Fibroblast of lung (primary cell): ENCODE measurements at places on chromosomes 7 and 10.

DNA sequence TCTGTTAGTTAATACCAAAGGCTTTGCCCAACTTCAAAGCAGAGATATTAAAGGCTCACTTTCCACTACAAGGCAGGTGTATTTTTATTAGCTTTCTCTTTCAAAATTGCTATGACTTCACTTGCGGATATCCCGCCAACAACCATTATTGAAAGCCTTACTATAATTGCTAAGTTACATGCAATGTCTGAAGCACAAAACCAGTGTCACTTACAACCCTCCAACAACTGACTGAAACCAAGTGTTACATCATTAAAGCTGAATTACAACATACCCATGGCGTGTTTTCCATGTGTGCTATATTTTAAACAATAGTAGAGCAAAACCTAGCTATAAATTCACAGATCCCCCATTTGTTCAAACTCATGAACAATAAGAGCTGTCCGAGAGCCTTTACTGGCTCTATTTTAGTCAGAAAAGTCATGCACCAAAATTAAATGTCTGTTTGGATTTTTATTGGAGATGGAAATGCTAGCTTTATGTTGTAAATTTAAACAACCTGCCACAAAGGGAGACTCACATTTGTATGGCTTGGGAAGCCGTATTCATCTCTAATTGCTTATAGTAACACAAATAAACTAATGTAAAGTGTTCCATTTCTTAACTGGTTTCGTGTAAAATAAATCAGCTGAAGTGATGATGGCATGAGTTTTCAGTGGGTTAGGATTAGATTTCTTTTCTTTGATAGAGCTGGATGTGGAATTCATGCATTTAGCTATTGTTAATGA is 227.1 kb downstream of the AGMO start:
- no peak overlapping the region for H3K4me3 ChIP-seq
- H3K4me1 ChIP-seq = no peaks in the 10 kb centered on the region
- DNase-seq = peak; percentile 27
- no peaks in the 10 kb centered on the region for H3K27me3 ChIP-seq

DNA sequence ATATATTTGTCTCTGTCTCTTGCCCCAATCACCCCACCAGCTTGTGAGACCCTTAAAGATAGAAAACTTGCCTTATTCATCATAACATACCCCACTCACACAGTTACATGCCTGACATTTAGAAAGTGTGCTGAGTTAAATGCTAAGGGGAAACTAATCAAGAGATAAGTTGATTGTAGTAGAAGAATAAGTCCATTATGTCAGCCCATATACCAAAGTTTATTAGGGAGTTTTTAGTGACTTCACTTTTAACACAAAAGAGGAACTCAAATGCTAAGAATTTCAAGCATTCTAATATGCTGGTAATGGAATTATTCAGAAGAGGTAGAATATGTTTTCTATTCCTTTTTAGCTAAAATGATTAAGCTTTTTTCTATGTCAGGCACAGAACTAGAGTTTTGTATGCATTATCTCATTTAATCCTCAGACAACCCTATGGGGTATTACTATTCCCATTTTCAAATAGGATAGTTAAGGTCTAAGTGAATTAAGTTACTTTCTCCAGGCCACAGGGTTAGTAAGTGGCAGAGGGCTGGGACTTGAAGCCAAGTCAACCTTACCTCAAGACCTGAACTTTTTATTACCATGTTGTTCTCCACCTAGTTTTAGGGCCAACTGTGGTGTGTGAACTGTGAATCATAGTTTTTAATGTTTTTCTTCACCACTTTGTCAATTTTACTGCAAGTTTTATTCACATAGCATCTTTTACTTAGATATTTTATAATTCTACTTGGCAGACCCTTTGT is 19.6 kb downstream of the ASAH2 start:
- H3K27ac ChIP-seq = no peak overlapping the region
- peaks cover 16% of the 10 kb centered on the region for H3K27me3 ChIP-seq
- H3K4me1 ChIP-seq = no peaks in the 10 kb centered on the region
- H3K4me3 ChIP-seq = no peak overlapping the region

GRCh38 chr7:128434413-128435326 is 21.0 kb upstream of the HILPDA start:
- no peaks in the 10 kb centered on the region for H3K4me1 ChIP-seq
- no peak overlapping the region for H3K27ac ChIP-seq
- no peak for DNase-seq

DNA sequence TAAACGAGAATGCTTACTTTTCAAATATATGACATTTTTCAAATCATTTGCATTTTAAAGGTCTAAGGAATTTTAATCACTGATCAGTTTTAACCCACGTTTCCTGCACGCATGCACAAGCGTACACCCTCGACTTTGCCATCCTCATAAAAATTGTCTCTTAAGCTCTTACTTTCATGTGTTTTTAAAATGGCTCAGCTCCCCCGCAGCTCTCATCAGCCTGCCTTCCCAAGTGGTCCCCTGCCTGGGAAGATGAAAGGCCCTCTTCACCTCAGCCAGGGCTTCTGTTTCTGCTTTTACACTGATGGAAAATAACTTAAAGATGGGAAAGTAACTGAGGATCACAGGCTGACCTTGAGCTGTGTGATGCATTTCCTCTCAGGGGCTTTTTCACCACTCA is 131.6 kb upstream of the LSM8 start:
- H3K4me3 ChIP-seq = no peak overlapping the region
- H3K27me3 ChIP-seq = no peaks in the 10 kb centered on the region
- H3K4me1 ChIP-seq = no peaks in the 10 kb centered on the region
- no peak for DNase-seq
- no peak overlapping the region for H3K27ac ChIP-seq

- no peaks in the 10 kb centered on the region for H3K36me3 ChIP-seq
- DNase-seq = no peak
- H3K27me3 ChIP-seq = peaks cover 7% of the 10 kb centered on the region
Measured at GRCh38 chr10:44921506-44921905, 10.4 kb downstream of the TMEM72 start.

- peaks cover 20% of the 10 kb centered on the region for H3K27me3 ChIP-seq
- H3K4me3 ChIP-seq = no peak overlapping the region
- peaks cover 9% of the 10 kb centered on the region for H3K4me1 ChIP-seq
- H3K36me3 ChIP-seq = no peaks in the 10 kb centered on the region
Measured at GRCh38 chr10:133326745-133327650, 9.7 kb downstream of the CALY start.

- H3K27me3 ChIP-seq = no peaks in the 10 kb centered on the region
- H3K4me1 ChIP-seq = peaks cover 2% of the 10 kb centered on the region
- DNase-seq = peak; percentile 100
- no peaks in the 10 kb centered on the region for H3K36me3 ChIP-seq
- peak within 1 kb of the TSS; percentile 98 for H3K27ac ChIP-seq
Measured at GRCh38 chr10:110918643-110919348, at the start of gene BBIP1. TSS of gene BBIP1 (minus strand) at chr10:110919180. CDS start at chr10:110918157, 1,023 bp downstream.

GRCh38 chr7:155885167-155886155 is 73.2 kb upstream of the SHH start:
- peak; percentile 86 for DNase-seq
- H3K36me3 ChIP-seq = no peaks in the 10 kb centered on the region
- H3K27me3 ChIP-seq = no peaks in the 10 kb centered on the region
- peak overlapping the region; percentile 37 for H3K27ac ChIP-seq

DNA sequence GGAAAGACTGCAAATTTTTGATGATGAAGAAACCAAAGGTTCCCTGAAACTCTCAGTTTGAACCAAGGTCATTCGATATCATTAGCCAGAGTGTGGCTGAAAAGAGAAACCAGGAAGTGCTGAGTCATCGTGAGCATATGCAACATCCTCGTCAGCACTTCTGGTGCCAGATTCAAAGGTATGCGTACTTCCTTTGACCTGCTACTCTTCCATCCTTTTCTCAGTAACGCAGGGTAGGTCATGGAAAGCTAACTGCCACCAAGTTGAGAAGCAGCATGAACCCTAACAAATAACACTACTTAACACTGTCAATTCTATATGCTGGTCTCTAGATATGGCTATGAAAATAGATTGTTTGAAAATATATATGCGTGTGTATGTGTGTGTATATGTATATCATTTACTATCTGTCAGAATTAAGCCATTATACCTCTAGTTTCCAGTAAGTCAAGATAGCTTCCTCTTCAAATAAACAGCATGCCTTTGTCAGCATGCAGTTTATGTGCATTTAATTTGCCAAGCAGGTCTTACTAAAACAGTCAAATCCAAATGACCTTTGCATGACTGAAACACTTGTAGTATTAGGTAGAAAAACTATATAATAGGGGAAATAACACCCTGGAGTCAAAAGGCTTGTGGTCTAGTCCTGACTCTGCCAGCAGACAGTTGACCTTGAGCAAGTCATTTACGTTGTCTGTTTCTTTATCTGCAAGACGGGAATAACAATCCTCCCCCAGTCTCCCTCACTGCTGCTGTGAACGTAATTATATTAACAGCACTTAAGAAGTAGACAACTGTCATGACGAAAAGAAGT is 26.4 kb downstream of the CDK6 start:
- peak; percentile 96 for DNase-seq
- H3K4me3 ChIP-seq = no peak overlapping the region

DNA sequence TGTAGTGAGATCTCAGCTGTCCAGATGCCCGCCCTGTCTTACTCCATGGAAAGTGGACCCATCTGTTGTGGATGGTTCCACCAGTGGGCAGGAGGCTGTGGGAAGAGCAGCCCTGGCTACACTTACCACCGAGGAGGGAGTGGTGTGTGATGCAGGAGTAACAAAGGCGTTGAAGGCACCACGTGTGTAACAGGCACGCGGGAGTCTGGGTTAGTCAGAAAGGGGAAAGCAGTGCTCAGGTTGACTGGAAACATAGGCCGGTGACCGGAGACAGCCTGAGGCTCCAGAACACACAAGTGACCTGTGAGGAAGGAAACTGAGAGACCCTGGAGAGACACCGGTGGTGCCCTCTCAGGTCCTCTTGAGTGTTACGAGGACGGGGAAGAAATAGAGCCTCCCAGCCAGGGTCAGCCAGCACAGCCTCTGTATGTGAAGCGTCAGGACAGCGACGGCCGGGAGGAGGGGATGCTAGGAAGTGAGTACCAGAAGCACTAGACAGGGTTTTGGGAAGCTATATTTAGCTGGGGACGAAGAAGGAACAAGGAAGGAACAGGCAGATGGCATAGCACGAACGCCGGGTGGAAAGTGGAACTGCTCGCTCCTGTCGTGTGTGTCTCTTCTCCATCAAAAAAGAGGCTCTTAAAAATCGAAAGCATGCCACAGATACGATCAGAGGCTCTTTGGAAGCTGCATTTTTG is 51.7 kb downstream of the DAGLB start:
- H3K4me1 ChIP-seq = peaks cover 15% of the 10 kb centered on the region
- peak overlapping the region; percentile 27 for H3K27ac ChIP-seq
- peaks cover 10% of the 10 kb centered on the region for H3K36me3 ChIP-seq
- no peaks in the 10 kb centered on the region for H3K27me3 ChIP-seq
- H3K4me3 ChIP-seq = no peak overlapping the region

GRCh38 chr7:66050990-66051448 is 24.6 kb upstream of the ASL start:
- peak overlapping the region; percentile 63 for H3K27ac ChIP-seq
- H3K27me3 ChIP-seq = no peaks in the 10 kb centered on the region
- no peak overlapping the region for H3K4me3 ChIP-seq

DNA sequence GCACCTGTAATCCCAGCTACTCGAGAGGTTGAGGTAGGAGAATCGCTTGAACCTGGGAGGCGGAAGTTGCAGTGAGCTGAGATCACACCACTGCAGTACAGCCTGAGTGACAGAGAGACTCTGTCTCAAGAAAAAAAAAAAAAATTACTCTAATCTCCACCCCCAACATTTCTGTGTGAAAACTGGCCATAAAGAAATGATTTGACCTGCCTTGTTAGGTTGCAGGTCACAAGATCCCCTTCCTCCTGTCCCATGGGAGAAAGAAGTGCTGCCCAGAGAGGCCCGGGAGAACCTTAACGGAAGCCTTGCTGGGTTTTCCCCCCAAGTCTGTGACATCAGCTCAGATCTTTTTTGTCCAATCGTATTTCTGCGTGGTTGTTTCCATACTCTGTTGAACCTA is 8.7 kb upstream of the CALHM1 start:
- H3K36me3 ChIP-seq = no peaks in the 10 kb centered on the region
- H3K4me3 ChIP-seq = no peak overlapping the region
- peaks cover 2% of the 10 kb centered on the region for H3K4me1 ChIP-seq
- H3K27ac ChIP-seq = no peak overlapping the region

- peak; percentile 30 for DNase-seq
- no peaks in the 10 kb centered on the region for H3K4me1 ChIP-seq
- no peaks in the 10 kb centered on the region for H3K27me3 ChIP-seq
- no peak overlapping the region for H3K4me3 ChIP-seq
- H3K27ac ChIP-seq = no peak overlapping the region
Measured at GRCh38 chr10:32189400-32190084, 133.3 kb upstream of the KIF5B start.

DNA sequence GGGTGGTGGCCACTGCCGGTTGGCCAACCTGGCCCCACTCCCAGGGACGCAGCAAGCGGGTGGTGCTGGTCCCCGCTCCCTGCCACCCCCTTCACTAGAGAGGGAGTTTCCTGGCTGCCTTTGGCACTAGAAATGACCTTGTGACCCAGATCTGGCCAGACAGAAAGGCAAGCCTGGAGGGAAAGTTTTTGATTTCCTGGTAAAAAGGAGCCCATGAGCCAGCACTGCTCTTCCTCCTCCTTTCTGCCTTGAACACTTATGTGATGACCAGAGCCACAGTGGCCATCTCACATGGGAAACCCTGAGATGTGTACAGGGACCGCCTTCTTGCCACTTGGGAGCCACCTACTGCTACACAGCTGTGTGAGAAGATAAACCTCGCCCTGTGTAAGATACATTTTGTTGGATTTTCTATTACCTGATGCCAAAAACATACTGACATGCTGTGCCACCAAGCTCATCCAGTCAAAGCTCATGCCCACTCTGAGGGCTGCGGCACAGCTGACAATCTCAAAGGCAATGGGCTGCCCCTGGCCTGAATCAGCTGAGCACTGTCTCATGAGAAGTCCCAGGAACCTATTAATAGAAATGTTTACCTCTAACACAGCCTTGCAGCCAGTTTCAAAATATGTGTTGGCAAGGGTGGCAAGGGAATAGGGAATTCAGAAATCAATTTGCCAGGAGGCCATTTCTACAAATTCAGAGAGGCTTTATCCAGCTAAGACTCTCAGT is 94.0 kb downstream of the CYTH3 start:
- H3K27me3 ChIP-seq = no peaks in the 10 kb centered on the region
- H3K27ac ChIP-seq = no peak overlapping the region
- H3K4me1 ChIP-seq = peaks cover 6% of the 10 kb centered on the region
- no peak for DNase-seq
- H3K36me3 ChIP-seq = peaks cover 7% of the 10 kb centered on the region

- H3K4me1 ChIP-seq = no peaks in the 10 kb centered on the region
- no peak for DNase-seq
- no peak overlapping the region for H3K4me3 ChIP-seq
- no peak overlapping the region for H3K27ac ChIP-seq
Measured at GRCh38 chr10:103800789-103801540, 54.4 kb downstream of the SH3PXD2A start.

DNA sequence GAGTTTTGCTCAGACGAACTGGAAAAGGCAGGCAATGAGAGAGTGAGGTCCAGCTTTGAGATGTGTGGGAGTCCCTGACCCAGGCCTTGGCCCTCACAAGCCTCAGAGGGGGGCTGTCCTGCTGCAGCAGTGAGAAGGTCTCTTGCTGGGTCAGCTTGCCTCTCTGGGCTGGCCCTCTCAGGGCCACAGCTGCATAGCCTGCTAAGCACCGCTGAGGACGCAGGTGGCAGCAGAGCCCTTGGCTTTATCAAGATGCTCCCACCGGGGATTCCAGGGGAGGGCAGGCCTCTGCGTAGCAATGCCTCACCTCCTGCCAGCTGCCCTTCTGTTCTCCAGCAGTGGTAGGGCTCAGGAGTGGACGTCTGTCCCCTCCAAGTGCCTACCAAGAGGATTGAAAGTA is 128.7 kb downstream of the COBL start:
- H3K4me3 ChIP-seq = no peak overlapping the region
- DNase-seq = no peak
- H3K36me3 ChIP-seq = no peaks in the 10 kb centered on the region
- no peak overlapping the region for H3K27ac ChIP-seq
- no peaks in the 10 kb centered on the region for H3K4me1 ChIP-seq
